ENCODE measurements at places on chromosomes 6 and 20.

DNA sequence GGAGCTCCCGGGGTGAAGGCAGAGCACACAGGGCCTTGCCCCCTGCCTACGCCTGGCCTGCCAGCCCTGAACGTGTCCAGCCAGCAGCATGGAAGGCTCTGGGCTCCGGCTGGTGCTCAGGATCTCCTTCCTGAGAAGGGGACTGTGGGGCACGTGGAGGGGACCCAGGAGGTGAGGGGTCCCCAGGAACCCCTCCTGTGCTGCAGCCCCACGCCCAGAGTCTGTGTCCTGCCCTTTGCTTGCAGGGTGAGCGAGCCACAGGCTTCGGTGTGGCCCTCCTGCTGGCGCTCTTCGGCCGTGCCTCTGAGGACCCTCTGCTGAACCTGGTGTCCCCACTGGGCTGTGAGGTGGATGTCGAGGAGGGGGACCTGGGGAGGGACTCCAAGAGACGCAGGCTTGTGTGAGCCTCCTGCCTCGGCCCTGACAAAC lies 22.3 kb downstream of the NPEPL1 start:
- DNase-seq: no peak

GRCh38 chr6:41940759-41941279 lies 789 bp downstream of the CCND3 start:
- peak; percentile 63 for DNase-seq

DNA sequence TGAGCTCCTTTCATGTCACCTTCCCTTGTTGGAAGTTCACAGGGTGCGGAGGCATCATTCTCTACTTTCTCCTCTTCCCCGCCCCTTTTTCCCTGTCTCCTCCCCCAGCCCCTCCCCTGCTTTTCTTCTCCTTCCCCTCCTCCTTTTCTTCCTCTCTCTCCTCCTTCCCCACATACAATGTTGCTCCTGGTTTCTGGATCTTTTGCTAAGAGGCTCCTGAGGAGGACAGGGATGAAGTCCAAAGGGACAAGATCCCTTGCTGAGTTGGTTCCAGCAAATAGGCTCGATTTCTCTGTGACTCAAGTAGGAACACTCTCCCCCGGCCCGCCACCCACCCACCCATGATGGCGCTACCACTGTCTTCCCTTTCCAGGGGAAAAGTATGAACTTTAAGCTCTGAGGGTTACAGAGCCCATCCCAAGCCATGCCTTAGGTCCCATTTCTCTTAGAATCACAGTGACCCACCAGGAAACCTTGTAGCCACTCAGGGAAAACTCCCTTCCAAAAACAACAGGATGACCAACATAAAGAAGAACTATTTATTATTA lies 852 bp upstream of the TFEB start:
- no peak for DNase-seq

DNA sequence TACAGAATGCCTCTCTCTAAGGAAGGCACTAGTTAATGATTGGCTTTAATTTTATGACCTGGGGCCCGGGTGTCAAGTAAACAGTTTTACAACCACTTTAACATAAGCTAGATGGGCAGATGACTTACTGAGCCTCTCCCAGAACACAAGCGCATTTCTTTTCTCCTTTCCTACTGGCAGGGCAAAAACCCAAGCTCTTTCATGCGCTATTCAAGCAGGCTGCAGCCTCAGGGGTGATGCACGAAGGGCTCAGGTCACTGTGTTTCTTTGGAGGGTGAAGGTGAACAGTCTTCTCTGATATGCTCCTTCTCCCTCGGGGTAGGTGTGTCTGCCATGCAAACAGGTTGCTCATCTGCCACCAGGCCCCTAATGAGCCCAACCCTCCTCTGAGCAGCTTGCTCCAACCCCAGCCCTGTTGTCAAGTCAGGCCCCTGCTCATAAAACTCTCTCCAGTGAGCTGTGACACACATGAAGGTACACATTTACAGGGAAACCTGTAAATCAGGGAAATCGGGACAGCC lies 73.5 kb upstream of the CDH4 start:
- DNase-seq: no peak

DNA sequence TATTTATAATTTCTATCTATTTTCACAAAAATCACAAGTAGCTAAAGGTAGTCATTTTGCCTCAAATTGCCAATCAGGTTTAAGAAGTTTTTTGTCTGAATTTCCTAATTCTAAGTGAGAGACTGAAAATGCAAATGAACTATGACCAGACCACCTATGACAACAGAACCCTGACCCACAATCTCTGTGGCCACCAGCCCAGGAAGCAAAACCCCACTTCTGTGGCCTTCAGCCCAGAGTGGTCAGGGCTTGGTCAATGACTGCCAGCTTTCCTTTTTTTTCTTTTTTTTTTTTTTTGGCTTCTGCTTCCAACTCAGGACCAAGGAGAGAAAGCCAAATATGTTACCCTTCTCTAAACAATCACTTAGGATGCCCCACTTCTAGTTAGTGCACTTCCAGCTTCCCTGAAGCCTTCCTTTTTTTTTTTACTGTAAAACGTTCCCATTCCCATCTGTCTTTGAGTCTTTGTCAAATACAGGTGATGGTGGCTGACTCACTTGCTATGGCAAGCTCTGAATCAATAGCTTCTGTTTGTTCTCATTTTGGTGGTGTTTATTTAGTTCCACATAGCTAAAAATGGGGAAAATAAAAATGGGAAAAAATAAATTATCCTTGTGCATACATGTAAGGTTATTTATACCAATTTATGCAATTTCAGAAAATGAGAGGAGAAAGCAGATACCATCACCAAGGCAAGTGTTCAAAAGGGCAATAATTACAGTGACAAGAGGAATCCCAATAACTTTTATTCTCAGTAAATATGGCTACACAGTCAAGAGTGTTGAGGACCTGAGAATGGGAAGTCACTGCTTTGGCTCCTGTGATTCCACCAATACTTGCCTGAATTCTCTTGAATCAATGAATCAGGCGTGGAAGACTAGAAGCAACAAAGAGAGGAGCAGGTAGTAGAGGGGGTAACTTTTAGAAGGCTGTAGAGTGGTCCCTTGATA lies 170.3 kb upstream of the PDE7B start:
- no peak for DNase-seq

Measured in CD4-positive, alpha-beta T cell treated with Interleukin-17A for 4 hours (primary cell).